ENCODE measurements at places on chromosomes 16 and 17.

- peak; percentile 18 for DNase-seq
Measured at GRCh38 chr17:73228748-73229236, 32.9 kb downstream of the CPSF4L start.

- DNase-seq, result no peak
Measured at GRCh38 chr16:53816211-53816836, 112.4 kb downstream of the FTO start.

DNA sequence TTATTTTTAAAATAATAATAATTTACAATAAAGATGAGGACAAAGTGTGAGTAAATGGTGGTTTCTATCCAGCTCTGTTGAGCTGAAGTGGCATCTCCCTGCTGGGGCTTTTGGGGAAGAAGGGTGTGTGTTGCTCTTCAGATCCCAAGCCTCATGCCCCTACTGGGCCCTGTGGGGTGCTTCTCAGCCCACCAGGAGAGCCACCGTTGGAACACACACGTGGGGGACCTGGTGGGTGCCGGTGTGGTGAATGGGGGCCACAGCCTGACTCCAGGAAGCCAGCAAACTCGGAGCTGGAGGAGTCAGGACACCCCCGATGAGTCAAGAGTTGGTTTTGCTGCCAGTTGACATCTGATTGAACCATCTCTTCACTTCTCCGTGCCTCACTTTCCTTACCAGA, 37.8 kb upstream of the STH start:
- no peak for DNase-seq

GRCh38 chr16:87332150-87332549, 15.0 kb upstream of the C16orf95 start:
- no peak for DNase-seq

GRCh38 chr16:76474048-76474447, 196.8 kb downstream of the CNTNAP4 start:
- DNase-seq, result no peak

GRCh38 chr17:14310101-14310500, 9.2 kb downstream of the HS3ST3B1 start:
- DNase-seq, result no peak

- no peak for DNase-seq
Measured at GRCh38 chr17:28970879-28971278, 19.6 kb upstream of the PHF12 start.

DNA sequence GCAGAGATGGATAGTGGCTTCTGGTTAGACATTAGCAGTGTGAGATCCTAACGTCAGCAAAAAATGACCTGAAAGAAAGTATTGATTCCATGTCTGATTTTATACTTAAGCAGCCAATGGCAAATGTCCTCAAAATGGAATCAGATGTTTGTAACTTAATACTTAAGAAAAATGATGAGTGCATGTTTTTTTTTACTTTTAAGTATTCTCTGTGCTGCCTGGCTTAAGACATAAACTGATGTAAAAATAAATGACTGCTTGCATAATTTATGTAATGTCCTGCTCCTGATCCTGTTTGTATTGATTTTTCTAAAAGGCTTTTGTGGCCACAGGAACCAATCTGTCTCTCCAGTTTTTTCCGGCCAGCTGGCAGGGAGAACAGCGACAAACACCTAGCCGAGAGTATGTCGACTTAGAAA, 7.4 kb downstream of the CBFB start:
- DNase-seq, result no peak

DNA sequence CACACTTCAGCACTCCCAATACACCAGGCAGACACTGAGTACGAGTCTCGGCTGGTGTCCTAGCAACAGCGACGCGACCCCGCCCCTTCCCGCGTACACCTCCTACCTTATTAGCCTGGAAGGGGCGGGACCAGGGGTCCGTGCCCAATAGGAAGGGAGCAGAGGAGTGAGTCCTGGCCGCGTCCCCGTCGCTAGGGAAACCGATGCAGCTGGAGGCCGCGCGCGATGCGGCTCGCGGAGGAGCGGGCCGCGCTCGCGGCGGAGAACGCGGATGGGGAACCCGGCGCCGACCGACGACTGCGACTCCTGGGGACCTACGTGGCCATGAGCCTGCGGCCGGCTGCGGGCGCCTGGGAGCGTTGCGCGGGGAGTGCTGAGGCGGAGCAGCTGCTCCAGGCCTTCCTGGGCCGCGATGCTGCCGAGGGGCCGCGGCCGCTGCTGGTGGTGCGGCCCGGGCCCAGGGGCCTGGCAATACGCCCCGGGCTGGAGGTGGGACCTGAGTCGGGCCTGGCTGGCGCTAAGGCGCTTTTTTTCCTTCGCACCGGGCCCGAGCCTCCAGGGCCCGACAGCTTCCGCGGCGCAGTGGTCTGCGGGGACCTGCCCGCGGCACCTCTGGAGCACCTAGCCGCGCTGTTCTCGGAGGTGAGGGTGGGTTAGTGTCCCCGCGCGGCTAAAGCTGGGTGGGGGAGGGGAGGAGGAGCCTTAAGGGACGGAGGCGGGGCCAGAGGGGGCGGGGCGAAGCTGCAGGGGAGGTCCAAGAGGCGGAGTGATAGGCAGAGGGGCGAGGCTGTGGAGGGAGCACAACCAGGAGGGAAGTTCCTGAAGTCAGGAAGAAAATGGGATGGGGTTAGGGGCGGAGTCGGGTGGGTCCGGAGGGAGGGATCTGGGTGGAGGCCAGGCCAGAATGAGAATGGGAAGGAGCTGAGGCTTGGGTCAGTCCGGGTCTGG, at the start of gene DNAH9:
Gene DNAH9, plus strand, starts transcription at position 197 of the 948 bp plus-strand sequence. Its CDS starts 29 bp downstream, at position 226.
- DNase-seq, result peak; percentile 3

DNA sequence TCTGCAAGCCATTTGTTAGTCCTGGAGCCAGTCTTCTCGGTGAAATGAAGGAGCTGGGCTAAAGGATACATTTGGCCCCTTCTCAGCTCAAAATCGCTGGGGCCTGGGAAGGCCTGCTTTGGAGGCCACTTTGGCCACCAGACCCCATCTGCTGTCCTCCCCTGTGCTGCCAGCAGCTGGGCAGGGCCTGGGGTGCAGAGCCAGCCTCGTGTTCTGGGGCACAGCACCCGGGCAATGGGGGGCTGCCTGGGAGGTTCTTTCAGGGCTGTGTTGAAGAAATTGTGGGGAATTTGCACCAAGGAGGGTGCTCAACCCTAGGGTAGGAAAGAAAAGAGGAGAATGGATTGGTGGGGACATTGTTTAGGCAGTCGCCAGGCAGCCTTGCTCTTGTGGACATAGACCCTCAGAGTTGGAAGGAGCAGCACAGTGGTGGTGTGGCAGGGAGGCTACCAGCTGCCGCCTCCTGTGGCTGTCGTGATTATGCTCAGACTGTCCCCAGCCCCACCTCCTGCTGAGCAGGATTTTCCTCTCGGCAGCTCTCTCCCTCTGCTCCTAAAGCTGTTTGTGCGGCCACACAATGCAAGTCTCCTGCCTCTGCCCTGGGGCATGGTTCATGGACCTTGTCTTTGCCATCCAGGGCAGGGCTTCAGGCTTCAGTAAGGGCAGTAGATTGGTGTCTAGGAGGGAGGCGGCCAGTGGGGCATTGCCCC, 174.8 kb downstream of the NTN1 start:
- no peak for DNase-seq

- no peak for DNase-seq
Measured at GRCh38 chr16:82995924-82996441, 369.2 kb downstream of the CDH13 start.

DNA sequence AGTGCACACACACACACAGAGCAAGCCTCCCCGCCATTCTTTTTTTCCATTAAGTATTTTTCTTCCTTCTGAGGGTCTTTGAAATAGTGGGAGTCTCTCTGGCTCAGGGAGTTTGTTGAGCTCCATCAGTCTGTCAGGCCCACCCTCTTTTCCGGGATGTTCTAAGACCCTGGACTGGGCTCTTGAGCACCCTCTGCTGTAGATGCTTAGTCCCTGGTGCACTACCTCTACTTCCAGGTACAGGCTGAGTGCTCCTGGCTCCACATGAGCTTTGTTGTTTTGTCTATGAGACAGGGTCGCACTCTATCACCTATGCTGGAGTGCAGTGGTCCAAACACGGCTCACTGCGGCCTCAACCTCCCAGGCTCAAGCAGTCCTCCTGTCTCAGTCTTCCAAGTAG, 20.7 kb downstream of the LIMD2 start:
- no peak for DNase-seq

- DNase-seq, result no peak
Measured at GRCh38 chr17:7207120-7208001, 12.3 kb downstream of the DLG4 start.

DNA sequence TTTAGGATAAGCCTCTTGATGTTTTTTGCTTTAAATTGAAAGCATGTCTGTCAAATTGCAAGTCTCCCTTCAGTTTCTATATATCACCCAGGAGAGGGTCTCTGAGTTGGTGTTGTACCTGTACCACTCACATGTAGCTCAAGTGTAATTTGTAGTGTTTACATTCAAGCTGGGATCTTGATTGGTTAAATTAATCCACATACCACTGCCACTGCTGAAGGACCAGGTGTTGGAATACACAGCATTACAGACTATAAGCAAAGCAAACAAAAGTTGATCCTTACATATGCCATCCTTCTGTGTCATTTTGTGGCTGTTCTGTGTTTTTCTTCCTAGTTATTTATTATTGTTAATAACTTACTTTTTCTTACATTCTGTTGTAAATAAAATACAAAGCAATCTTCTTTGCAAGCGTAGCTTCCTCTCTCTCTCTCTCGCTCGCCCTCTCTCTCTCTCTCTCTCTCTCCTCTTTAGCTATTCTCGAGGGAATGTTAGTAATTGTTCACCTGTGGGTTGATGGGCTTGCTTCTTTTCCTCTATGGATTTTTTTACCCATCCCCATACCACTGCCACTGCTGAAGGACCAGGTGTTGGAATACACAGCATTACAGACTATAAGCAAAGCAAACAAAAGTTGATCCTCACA, 20.8 kb upstream of the NOL11 start:
- no peak for DNase-seq

DNA sequence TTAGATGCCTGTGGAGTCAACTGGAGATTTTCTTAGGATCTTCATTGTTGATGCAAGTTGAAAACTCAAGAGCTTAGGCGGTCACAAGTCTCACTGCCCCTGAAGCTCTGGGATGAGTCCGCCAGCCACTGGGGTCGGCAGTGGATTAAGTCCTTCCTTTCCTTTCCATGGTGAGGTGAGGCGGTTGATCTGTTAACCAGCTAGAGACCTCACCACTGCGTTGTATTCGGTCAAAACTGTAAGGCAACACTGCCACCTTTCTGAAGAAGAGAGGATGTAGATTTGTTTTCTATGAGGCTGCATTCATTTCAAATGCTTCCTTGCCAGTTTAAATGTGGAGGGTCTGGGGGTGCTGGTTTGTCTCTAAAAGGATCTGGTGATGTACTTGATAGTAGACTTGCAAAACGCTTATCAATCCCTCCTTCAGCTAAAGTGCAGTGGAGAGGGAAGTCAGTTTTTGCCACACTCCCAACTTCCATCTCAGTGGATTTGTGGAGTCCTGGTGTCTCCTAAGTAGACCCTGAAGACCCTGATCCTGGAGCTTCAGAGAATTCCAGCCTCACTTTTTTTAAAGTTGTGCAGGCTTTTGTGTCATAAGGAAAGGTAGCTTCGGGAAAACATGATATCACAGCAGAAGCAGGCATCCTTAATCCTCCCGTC, 1.7 kb downstream of the MYOCD start:
- DNase-seq, result no peak

DNA sequence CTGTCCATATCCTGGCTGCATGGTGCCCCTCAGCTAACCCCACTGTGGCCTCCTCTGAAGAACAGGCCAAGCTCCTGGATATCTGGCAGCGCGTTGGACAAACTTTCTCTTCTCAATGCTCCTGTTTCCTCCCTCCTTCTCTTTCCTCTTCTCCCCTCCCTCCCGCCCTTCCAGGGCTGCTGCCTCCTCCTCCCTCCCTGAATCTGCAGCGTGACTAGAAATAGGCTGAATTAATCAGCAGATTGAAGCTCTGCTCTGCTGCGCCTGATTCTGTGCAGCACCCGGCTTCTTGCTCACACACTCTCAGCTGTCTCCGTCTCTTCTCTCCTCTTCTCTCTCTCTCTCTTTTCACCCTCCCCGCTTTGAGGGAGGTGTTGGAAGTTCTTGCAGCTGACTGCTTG, 19.8 kb downstream of the TMEM94 start:
- DNase-seq, result no peak

All from activated naive CD8-positive, alpha-beta T cell treated with anti-CD3 and anti-CD28 coated beads, Interleukin-2, amount 50 U/mL, for 24 hours (primary cell).